Stimulated activated CD4-positive, alpha-beta T cell treated with anti-CD3 and anti-CD28 coated beads, Interleukin-1b, Interleukin-23, amount 100 ng/mL, for 1 hour (primary cell): ENCODE measurements at places on chromosomes 2 and 18.

- DNase-seq: no peak
Observed at GRCh38 chr2:195706161-195706900, 49.3 kb downstream of the SLC39A10 start.

DNA sequence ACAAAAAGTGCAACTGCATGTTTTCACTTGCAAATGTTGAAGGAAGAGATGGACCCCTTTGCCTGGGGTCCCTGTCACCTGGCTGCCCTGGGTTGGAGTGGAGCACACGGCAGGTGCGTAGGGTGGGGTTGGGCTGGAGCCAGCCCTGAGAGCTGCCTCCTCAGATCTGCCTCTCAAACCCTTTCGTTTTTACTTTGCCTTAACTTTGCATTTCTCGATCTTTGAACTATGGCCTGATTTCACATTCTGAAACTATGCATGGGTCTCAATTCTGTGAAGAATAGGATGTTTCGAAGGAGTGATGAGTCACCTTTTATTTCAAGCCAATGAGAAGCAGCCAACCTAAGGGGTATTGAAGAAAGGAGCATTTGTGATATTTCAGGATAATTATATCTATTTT lies 132.8 kb downstream of the ACOXL start:
- no peak for DNase-seq

- DNase-seq: no peak
Observed at GRCh38 chr2:9708683-9709538, 78.1 kb upstream of the YWHAQ start.

- no peak for DNase-seq
Observed at GRCh38 chr2:156182132-156182531, 150.4 kb downstream of the NR4A2 start.

DNA sequence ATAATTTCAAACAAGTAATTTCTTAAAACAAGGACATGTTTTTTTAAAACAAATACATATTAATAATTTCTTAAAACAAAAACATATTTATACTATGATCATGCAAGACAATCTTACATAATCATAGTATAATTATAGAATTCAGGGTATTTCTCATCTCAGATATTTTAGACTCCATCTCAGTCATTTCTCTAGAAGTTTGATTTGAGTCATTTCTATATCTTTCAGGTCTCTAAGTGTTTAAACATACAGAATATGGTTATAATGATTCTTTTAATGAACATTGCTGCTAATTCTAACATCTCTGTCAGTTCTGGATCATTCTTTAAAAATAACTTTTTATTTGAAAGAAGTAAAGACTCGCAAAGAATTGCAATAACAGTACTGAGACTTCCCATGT lies 154.2 kb upstream of the KYNU start:
- DNase-seq: no peak

DNA sequence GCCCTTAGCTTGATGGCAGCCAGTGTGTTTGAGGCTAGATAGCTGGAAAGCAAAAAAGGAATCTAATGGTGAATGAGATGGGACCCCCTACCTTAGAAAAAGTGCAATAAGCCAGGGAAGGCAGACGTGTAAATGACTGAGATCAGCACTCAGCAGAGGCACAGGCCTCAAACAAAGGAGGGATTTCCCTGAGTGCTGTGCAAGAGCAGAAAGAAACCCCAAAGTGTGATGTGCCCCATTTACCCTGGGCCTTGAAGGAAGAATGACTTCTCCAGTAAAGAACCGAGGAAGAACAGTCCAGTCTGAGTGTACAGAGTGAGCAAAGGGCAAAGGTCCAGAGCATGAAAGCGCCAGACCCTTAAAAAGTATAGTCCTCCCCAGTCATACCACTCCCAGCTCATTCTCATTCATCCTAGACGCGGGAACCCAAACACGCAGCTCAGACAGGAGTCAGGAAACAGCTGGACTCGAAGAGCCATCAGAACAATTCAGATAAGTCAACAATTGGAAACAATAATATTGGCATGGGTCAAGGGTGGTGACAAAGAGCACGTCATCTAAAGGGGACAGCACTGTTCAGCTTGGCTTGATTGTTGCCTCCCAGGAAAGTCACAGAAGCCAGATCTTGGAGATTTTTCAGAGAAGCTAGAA lies 121.7 kb downstream of the INO80D start:
- no peak for DNase-seq

DNA sequence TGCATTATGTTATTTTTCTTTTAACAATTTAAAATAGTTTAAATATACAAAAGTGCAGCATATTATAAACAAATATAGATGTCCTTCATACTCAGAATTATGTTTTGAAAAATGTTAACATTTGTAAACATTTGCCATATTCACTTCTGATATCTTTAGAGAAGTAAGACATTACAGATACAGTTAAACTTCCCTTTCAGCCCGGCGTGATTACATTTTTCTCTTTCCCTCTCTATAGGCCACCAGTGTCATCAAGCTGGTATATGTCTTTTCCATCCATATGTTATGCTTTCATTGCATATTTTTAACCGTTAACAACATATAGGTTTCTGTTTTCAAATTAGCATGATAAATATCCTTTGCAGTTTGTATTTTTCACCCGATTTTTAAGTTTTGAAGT lies 27.1 kb downstream of the TTC39C start:
- no peak for DNase-seq

- no peak for DNase-seq
Observed at GRCh38 chr2:233489666-233490065, 76.9 kb downstream of the USP40 start.

- no peak for DNase-seq
Observed at GRCh38 chr2:18845854-18846445, 256.6 kb upstream of the NT5C1B start.

DNA sequence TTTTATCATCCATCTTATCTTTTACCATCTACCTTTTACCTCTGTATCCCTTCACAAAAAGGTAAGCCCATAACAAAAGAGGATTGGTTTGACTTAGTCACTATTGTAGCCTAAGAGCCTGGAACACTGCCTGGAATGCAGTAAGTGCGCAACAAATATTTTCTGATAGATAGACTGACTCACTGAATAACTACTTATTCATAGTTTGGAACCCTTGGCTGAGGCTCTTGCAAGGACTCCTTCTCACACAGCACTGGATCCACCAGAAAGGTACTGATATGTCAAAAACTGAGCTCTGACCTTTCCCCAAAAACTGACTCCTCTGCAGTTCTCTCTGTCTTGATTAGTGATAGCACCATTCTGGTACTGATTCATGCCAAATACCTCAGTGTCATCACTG lies 426.7 kb downstream of the SETBP1 start:
- no peak for DNase-seq

- DNase-seq: no peak
Observed at GRCh38 chr2:135825550-135826176, 11.3 kb downstream of the LCT start.

DNA sequence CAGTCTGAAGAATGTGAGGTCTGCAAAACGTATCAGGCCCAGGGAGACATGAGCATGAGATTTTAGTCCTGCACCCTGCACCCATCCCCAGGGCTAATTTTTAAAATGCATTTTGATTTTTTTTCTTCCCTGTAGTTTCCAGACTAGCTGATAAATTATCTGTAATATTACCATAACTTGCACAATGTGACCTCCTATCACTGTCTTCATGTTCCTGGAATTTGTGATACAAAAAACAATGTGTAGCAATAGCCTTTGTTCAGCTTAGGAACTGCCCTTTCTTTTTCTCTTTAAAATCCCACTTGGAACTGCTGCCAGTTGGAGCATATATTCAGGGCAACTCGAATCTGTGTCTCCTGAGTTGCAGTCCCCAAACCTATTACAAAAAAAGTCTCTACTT lies 222.8 kb upstream of the HS6ST1 start:
- DNase-seq: no peak

DNA sequence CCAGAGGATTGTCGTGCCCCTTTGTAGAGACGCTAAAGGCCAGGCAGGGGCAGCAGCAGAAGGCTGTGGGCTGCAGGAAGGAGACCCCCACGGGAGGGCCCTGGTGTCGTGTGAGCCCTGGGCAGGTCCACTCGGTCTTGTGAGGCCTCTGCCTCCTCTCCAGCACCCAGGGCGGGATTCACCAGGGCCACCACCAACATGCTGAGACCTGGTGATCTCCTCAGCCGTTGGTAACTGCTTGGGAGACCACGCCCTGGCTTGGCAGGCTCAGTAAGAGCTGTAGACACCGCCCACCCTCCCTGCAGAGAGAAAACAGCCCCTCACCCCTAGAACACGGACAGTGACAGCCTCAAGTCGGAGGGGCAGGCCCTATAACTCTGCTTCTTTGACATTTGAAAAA lies 21.1 kb downstream of the MBP start:
- no peak for DNase-seq

DNA sequence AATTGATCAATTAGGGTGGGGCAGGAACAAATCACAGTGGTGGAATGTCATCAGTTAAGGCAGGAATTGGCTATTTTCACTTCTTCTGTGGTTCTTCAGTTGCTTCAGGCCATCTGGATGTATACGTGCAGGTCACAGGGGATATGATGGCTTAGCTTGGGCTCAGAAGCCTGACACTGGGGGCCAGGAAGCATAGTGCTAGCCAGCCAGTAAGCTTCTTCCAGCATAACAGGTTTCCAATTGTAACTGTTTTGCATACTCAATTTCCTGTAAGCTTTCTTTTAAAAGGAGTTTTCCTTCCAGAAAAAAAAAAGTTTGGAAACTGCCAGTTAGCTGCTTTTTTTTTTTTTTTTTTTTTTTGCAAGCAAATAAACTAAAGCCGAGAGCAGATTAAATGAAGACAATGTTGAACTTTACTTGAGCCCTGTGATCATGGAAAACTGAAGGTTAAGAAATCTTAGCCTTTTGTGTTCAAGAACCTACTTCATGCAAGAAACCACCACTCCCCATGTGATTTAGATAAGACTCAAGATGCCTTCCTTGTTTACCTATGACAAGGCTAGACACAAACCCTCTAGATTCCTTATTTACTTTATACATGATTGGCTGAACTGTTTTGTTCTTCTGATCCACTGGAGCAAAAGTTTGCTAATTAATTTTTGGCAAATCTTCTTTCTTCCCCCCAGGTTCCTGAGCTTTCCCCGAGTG lies 126.9 kb upstream of the LINC00305 start:
- DNase-seq: no peak

- DNase-seq: no peak
Observed at GRCh38 chr2:197138506-197138905, 172.1 kb downstream of the ANKRD44 start.

DNA sequence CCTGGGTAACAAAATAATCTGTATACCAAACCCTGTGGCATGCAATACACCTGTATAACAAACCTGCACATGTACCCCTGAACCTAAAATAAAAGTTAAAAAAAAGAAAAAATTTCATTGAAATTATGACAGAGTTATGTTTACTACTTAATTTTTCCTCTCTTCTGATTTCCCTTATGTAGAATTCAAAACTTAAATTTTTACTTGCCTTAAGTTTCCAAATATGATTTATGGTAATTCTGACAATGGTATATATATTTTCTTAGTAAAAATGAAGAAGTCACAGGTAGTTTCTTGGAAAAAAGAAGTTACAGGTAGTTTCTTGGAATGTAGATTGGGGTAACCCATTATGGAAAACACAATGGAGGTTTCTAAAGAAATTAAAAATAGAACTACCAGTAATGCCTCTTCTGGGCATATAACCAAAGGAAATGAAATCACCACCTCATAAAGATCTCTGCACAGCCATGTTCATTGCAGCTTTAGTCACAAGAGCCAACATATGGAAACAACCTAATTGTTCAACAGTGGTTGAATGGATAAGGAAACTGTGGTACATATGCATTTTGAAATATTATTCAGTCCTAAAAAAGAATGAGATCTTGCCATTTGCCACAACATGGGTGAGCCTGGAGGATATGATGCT lies 164.9 kb downstream of the BABAM2 start:
- no peak for DNase-seq

- DNase-seq: no peak
Observed at GRCh38 chr2:105937498-105938097, 192.9 kb downstream of the NCK2 start.

DNA sequence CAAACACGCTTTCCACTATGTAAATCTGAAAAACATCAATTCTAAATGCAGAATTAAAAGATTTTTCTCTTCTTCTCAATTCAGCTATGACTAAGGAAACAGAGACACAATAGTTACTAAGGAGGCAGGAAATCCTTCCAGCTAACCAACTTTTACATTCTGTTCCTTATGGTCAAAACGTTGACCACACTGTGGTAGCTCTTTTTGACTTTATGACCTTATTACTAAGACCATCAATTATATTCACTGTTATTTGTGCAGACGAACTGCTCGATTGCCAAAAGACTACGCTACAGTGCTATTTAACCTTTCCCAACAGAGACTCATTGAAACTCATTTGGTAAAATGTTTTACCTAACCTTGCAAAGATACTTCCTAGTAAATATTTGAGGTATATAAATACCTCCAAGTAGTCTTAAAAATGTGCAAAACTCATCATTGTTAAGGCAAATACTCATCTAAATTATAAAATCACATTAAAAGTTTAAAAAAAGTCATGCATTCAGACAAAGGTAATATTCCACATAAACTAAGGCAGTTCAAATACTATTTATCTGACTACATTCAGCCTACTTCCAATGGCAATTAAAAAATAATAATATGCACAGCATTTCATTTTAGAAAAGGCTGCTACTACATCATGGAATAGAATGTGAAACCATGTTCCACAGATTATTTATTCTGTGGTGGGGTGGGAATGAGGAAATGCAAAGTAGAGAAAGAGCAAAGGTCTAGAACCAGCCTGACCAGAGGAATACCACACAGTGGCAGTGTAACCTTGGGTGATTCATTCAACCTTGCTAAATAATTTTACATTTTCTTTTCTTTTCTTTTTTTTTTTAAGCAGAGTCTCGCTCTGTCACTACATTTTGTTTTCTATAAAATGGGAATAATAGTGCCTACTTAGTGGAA lies 139.9 kb downstream of the THADA start:
- no peak for DNase-seq

DNA sequence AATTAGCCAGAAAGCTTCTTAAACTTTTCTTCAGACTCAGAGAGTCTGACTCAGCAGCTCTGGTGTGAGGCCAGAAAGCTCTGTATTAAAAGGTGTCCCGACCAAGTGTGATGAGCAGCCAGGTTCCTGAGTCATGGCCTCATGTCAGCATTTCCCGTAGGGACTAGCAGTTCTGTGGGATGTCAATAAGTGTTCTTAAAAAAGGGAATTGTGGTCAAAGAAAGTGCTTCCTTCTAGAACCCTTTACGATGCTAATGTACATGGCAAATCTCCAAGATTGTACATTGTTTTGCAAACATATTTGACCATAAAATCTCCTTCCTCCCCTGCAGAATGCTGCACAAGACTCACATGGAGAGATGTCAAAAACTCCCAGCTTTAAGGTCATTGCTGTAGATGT lies 80.1 kb downstream of the PLA2R1 start:
- DNase-seq: no peak

GRCh38 chr2:240645346-240645745 lies 20.1 kb downstream of the GPR35 start:
- no peak for DNase-seq

DNA sequence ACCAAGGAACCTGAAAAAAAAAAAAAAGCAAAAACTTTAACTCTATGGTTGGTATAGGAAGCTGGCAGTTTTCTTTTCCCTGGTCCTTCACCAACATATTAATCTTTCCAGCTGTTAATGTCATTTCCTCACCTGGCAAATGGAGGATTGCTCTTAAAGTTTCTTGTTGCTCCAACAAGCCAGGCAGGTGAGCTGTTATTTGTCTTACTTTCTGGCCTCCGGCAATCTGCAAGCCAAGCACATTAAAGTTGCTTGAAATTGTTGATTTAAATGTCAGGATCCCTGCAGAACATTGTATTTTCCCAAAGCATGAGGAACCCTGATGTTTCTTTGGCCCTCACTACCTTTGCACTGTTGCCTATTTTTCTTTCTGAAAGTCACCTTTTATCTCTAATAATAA lies 664.9 kb downstream of the METTL4 start:
- DNase-seq: no peak
